Stimulated activated CD4-positive, alpha-beta T cell treated with anti-CD3 and anti-CD28 coated beads, Interleukin-1b, Interleukin-23, amount 100 ng/mL, for 1 hour (primary cell): ENCODE measurements at places on chromosomes 11 and 22.

DNA sequence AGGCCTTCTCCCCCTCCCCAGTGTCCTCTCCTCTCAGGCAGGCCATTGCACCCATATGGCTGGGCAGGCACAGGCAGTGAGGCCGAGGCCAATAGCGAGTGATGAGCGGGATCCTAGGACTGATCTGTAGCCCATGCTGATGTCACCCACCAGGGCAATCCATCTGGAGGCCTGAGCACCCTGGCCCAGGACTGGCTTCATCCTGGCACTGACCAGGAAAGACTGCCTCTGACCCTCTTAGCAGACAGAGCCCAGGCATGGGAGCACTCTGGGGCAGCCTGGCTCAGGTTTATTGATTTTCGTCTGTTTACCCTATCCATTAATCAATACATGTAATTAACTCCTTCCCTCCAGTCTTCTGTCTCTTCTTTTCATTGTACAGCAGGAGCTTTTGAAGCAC lies 5.1 kb upstream of the TIRAP start:
- no peak for DNase-seq

- DNase-seq = no peak
These were observed 56.6 kb downstream of the LMO2 start for GRCh38 chr11:33835143-33835878.

DNA sequence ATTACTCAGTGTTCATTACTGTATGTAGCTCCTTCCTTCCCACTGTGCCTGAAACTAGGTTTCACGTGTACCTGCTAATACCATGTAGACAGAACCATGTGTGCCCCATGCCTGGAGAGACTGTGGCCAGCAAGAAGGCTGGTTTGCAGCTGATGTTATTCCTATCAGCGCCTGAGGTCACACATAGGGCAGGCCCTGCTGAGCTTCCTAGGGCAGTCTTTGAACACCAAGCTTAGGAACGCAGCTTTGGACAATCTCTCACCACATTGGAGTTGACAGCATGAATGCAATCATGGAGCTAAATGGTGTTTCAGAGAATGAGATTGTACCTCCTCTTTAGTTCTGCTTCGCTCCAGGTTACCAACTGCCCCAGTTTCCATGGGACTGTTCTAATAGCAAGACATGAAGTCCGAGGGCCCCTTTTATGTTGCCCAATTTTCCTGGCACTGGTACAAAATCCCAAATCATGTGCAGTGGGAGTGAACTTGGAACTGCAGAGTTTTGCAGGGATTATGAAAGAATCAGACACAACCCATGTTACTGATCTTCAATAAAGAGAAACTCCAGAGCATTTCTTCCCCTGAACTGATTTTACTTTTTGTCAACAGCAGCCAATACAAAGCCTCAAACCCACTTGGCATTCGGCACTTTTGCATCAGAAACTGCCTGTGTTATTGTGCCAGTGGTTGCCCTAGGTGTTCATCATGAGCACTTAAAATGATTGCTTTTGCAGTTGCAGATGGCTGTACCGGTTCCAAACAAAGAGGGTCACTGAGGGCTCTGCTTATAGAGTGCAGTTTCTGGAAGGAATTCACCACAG lies 154.2 kb upstream of the TTC12 start:
- DNase-seq = no peak

DNA sequence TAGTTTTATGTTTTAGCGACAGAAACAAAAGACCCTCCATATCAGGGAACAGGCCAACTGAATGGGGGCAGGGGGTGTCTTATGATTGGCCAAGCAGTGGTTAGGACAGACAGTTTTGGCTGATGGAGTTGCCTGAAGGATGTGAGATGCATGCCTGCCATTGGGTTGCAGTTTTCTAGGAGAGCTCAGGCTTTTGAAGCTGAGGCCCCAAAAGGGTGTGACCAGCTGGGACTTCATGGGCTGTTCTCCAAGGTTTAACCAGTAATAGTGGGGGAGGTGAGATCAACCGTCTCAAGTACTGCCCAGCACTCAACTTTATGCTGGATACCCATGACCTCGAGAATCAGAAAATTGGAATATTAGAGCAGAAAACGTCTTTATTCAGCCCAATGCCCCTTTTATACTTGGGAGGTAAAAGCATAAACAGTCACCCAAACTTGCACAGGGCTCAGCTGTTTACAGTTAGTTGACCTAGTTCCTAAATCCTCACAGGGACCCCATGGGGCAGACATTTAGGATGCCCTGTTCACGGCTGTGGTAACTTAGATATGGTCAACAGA lies 13.5 kb downstream of the DTX4 start:
- no peak for DNase-seq

- DNase-seq = no peak
These were observed 9.1 kb upstream of the SREBF2 start for GRCh38 chr22:41823797-41824196.

DNA sequence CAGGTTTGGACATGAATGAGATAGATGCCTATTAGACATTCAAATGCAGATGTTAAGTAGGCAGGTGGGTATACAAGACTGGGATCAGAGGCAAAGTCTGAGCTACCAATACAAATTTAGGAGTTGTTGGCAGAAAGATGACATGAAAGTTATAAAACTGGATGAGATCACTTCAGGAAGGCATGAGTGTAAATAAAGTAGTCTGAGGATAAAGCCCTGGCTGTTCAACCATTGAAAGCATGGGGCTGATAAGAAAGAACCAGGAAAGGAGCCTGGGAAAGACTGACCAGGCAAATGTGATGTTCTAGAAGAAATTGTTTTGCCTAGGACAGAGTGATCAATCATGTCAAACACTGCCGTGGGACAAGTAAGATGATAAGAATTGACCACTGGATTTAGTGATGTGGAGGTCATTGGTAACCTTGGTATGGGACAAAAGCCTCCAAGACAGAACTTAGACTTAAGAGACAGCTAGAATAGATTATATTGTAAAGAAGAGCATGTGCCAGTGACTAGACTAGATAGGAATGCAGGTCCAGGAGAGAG lies 98.5 kb downstream of the EHF start:
- no peak for DNase-seq

- DNase-seq = no peak
These were observed 36.0 kb upstream of the LDLRAD3 start for GRCh38 chr11:35907648-35908431.

DNA sequence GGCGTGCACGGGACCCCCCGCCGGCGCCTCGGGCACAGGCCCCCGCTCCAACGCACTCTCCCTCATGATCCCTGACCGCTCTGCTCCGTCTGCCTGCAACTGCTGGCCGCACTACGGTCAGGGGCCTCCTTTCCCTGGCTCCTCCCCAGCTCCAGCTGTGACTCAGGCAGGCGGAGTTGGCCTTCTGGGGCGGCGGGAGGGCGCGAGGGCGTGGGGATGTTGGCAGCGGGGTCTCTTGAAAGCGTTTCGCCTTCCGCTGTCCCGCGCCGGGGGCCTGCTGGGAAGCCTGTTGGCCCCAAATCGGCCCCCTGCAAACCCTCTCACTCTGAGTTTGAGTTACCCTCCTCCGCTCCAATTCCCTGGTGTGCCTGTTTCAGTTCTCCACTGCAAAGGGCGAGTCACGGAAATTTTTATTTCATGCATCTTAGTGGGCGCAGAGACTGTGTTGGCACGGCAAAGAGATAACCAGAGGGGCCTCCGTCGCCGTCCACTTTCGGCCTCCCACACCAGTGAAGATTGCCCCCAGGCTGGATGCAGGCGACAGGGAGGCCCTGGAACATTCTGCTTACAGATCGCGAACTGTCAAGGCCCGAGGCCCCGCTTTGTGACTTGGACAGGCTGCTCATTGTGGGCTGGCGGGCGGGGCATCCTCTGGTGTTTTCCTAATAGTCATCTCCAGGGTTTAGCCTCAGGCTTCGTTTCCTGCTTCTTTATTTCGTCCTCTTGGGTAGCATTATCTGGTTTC lies at the start of gene CAVIN3:
Gene CAVIN3, minus strand, starts transcription at position 91 of the 745 bp plus-strand sequence. Its CDS starts 25 bp downstream, at position 66.
- DNase-seq = no peak

- DNase-seq = no peak
These were observed 576.3 kb downstream of the BRD1 start for GRCh38 chr22:49251371-49251770.

GRCh38 chr11:130189492-130190210 lies 30.1 kb downstream of the ST14 start:
- no peak for DNase-seq

GRCh38 chr11:9660886-9661285 lies 3.0 kb upstream of the SWAP70 start:
- DNase-seq = no peak

- DNase-seq = no peak
These were observed 141.3 kb downstream of the GRIK4 start for GRCh38 chr11:120652705-120653335.

GRCh38 chr11:108994887-108995286 lies 330.0 kb downstream of the DDX10 start:
- no peak for DNase-seq

DNA sequence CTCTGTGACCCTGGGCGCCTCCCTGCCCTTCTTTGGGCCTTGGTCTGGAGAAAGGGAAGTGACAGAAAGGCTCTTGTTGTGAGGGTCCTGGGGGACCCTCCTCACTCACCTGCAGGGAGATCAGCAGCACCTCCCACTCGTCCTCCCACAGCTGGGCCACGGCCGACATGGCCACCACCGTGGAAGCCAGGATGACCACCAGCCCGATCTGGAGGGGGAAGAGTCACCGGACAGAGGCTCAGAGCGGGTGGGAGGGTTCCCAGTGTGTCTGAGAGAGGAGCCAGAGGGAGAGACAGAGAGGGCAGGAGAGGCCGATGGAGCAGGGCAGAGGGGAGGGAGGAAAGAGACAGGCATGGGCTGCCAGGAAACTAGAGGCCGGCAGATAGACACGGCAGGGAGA lies 16.8 kb upstream of the KLHL35 start:
- no peak for DNase-seq

DNA sequence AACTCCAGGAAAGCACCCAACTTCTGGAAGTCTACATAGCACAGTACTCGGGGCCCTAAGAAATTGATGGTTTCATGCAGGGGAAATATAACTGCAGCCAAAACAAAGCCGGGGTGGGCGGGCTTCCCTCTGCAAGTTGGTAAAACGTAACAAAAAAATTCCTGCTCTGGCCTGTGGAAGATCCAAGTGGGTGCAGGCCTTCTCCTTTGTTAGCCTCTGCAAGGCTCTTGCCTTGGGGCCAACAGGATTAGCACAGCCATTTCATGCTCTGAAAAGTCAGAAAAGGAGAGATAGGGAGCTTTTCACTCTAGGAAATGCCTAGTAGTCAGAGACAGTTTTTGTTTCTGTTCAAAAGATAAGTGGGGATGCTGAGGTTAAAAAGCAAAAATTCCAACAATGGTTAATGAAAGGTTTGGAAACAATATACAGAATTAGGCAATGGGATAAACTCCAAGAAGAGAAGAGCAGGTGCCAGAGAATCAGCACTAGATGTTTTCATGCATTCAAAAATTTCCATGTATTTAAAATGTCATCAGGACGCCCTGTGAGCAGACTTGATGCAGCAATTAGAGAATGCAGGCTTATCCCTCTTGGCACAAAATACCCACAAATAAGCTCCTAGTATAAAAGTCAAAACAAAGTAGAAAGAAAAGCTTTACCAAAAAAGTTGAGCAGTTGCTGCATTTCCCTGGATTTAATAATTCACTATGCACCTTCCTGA lies 72.3 kb upstream of the CHRM4 start:
- DNase-seq = no peak

- DNase-seq = no peak
These were observed 40.4 kb downstream of the KCNC1 start for GRCh38 chr11:17775035-17775348.

DNA sequence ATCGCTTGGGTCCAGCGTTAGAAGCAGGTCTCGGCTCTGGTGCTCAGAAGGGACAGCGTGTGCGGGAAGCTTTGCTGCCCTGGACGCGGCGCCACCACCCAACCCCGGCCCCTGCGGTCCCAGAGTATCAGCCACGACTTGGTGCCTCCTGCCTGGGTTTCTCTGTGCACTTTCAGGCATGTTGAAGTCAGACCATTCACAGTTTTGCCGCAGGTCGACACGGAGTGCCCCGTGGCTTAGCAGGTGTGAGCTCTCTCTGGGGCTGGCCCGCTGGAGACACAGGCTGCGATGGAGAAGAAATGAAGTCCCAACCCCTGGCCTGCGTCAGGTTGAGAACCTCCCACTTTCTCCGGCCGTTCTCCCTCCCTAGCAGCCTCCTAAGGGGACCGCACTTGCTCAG lies 494.5 kb downstream of the BRD1 start:
- DNase-seq = no peak

DNA sequence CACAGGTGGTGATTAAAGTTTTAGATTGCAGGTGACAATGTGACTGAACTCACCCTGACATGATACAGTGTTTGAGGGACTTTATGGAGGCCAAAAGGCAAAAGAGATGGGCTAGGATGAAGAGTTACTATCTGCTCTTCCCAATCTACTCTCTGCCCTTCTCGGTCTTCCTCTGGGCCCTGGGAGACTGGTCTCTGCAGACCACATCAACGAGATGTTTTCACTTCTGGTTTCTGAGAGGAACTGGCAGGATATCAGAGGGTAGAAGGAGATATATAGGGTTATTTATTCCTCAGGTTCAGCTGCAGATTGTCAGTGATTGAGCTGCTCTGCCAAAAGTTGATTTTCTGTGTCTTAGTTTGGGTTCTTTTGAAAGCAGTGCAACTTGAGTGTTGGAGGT lies 32.4 kb upstream of the CD44 start:
- no peak for DNase-seq

- no peak for DNase-seq
These were observed 1.4 kb downstream of the LMNTD2 start for GRCh38 chr11:559020-559620.

DNA sequence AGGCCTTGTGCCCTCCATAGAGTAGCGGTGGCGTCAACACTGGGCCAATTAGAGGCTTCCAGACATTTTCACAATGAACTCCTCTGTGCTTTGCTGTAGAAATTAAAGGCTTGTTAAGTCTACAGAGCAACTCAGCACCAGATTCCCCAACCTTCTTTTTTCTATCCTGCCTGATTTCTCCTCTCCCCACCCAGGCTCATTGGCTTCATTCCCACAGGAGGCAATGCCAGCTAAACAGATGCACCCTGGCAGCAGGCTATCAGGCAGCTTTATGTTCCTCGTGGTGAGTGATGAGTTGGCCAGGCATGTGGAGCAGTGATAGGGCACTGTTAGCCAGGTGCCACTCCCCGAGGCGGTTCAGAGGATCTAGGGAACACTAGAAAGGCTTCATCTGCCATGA lies 4.8 kb downstream of the DIXDC1 start:
- no peak for DNase-seq

- no peak for DNase-seq
These were observed 202.6 kb upstream of the TMEM45B start for GRCh38 chr11:129613071-129613470.
